ENCODE measurements at places on chromosomes 3 and 15.
A peak's percentile ranks its signal among the peaks of the same experiment; 100 is the strongest.

GRCh38 chr3:143576568-143577270 lies 271.5 kb downstream of the SLC9A9 start:
- no peak for DNase-seq

DNA sequence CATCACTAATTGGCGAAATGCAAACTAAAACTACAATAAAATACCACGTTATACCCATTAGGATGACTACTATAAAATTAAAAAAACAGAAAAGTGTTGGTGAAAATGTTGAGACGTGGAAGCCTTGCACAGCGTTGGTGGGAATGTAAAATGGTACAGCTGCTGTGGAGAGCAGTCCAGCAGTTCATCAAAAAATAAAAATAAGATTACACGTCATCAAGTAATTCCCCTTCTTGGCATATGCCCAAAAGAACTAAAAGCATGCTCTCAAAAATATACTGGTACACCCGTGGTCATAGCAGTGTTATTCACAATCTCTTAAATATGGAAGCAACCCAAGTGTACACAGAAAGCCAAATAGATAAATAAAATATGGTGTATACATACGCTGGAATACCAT lies 71.8 kb upstream of the NDN start:
- no peak for DNase-seq

DNA sequence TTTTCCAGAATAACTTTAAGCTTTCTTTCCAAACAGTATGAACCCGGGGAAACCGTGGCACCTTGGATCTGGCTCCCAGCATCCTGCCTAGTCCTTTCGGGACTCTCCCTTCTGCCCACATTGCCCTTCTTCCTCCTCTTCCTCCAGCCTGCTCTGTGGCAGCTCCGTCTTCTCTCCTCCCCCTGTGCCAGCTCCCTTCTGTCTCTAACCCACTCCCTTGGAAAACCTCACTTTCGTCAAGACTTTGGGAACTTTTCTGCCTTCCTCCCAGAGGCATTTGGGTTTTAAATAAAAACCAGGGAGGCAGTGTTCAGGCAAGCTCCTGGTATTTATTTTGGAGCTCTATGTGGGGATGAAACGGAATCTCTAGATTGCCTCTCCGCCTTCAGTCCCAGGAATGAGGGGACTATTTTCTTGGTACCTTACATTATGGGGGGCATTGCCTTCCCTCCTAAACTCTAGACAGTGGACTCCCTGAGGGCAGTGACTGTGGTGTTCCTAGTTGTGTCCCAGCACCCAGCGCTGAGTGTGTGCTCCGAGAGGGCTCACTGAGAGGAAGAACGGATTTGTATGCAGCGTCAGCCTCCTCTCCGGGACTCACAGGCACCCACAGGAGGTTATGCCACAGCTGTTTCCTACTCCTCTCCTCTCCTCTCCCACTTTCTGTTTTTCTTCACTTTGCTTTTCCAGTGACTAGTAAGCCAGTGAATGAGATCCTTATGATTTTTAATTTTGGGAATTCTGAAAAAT lies 105.4 kb upstream of the MRPS22 start:
- DNase-seq: no peak

GRCh38 chr3:151593928-151594327 lies 133.1 kb upstream of the IGSF10 start:
- no peak for DNase-seq

DNA sequence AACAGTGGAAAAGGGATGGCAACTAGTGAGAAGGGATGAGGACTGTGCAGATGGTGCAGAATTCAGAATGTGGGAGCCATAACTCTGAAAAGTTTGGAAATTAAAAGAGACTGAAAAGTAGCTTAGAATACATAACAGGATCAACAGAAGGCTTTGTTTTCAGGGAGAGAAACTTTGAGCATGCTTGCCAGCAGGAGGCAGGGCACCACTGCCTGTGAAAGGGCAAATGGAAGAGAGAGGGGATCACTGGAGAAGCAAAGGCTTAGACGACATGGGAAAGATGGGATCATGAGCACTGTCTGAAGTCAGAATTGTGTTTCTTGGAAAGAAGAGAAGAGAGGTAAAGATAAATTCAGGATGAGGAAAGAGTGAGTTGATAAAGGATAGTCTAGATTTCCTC lies 99.6 kb downstream of the ABI3BP start:
- peak; percentile 48 for DNase-seq

GRCh38 chr15:41987246-41987924 lies 15.0 kb upstream of the EHD4 start:
- DNase-seq: no peak

DNA sequence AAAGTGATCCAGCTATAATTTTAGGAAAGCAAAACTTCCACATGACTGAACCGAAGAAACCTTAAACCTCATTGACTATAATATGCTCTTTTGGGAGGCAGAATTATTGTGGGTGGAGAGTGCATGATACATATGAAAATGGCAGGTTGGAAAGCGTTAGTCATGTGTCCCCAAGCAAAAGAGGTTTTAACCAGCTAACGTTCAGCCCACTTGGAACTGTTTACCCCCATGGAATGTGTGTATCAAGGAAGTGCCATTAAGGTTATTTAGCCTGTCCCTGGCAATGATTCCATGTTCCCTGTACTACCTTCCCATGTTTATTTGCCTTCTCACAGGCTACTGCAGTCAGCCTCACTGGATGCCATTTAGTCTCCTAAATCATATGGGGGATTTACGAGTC lies 44.1 kb upstream of the LRRC58 start:
- no peak for DNase-seq

DNA sequence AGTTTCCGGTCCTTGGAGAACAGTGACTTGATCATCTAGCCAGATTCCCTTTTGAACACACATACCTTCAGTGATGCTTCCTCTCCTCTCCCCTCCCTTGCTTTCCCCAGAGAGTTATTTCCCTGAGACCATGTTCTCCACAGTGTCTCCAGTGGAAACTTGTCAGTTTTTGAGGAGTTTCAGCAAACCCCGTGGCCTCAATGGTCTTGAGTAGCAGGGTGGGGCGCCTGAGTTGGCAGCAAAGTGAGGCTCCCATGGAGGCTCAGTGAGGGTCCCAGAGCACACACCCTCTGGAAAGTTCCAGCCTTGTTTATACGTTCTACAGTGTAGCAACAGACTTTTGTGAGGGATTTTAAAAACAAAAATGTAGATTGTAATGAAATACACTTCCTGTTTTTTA lies 135.1 kb downstream of the LRRC28 start:
- no peak for DNase-seq

- peak; percentile 80 for DNase-seq
Measured at GRCh38 chr15:98850961-98851572, 156.5 kb downstream of the PGPEP1L start.

DNA sequence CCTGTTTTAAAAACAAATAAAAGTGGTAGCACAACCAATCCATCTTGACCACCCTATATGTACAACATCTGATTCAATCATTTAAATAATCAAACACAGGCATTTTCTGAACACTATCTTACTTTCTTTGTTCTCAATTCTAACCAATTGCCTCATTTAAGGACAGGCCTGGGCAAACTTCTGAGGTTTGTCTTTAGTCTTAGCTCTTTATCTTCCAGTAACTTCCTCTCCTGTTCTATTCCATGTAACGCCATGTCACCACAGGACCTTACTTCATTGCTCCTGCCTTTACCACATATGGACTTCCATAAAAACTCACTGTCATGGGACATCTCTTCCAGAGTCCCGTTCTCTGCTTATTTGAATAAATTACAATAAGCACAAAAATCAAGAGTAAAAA lies 14.9 kb downstream of the HDGFL3 start:
- DNase-seq: peak; percentile 59

All from OCI-M1 (cell line).